ENCODE measurements at places on chromosomes 1 and 21. TPM values are rescaled to one million over a fixed set of nuclear protein-coding genes. Genes with fewer than 3 reads are reported as not detected.
A peak's percentile ranks its signal among the peaks of the same experiment; 100 is the strongest.

DNA sequence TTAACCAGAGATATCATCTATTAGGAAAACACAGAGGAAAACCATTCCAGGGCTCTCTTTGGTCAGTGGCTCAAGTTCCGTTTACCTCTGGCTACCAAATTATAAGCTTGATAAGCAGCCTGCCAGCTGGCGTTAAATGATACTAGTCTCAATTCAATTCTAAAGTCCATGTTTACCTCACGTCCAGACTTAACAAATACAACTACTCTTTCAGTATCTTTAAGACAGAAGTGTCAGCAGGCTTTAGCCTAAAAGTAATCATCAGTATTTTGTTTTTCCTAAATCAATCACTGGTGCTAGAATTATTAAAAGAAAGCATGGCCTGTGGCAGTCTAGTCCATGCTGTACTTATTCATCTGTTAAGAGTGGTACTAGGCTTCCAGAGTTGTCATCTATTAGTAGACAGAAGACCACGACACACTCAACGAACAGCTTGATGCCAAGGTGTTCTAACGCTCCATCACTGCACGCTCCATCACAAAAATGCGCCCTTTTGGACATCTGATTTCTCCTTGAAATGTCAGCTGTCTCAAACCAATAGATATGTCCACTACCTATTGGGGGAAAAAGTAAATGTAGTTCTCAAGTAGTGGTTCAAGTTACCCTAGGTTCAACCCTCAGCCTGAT lies 1.5 kb downstream of the IVNS1ABP start:
- peaks cover 4% of the 10 kb centered on the region for H3K36me3 ChIP-seq
- peaks cover 61% of the 10 kb centered on the region for H3K4me1 ChIP-seq
- H3K27ac ChIP-seq, result peak overlapping the region; percentile 98
- no peak for DNase-seq

DNA sequence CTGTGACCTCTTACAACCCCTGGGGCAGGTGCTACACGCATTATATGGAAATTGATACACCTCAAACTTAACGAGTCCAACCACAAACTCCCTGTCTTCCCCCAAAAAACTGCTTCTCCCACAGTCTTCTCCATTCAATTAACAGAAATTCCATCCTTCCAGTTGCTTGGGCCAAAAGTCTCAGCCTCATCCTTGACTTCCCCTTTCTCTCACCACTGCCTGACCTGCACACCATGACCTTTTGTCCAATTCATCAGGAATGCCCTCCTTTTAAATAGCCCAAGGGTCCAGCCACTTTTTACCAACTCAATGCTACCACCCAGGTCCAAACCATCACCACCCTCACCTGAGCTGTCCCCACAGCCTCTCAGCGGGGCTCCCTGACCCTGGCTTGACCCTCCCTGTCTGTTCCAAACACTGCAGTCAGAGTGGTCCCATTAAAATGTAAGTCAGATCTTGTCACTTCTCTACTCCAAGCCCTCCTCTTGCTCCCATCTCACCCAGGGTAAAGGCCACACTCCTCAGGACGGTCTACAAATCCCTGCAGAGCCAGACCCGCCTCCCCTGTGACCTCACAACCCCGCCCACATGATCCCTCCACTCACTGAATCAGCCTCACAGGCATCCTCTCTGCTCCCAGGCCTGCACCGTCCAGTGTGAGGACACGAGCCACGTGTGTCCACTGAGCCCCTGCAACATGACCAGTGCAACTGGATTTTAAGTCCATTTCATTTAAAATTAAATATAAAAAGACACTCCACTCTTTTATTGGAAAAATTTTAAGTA lies 18.5 kb downstream of the KCNN3 start:
- no peak for DNase-seq
- H3K27ac ChIP-seq, result no peak overlapping the region

DNA sequence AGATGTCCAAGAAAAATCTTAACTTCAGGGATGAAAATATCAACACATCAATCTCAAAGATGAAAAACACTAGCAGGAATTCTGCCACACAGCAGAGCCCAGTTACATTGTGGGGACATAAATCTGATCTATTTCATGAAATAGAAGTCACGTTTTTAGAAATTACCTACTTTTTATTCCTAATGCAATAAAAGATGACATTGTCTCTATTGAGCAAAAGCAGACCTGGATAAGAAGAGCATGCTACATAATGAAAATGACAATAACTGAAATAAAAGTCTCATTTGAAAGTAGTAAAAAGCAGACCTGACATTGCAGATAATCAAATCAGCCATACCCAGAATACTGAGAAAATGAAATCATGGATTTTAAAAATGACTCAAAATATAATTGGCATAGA lies 156.8 kb downstream of the NTNG1 start:
- peaks cover 23% of the 10 kb centered on the region for H3K4me1 ChIP-seq
- no peak overlapping the region for H3K4me3 ChIP-seq
- H3K27me3 ChIP-seq, result peaks cover 2% of the 10 kb centered on the region

DNA sequence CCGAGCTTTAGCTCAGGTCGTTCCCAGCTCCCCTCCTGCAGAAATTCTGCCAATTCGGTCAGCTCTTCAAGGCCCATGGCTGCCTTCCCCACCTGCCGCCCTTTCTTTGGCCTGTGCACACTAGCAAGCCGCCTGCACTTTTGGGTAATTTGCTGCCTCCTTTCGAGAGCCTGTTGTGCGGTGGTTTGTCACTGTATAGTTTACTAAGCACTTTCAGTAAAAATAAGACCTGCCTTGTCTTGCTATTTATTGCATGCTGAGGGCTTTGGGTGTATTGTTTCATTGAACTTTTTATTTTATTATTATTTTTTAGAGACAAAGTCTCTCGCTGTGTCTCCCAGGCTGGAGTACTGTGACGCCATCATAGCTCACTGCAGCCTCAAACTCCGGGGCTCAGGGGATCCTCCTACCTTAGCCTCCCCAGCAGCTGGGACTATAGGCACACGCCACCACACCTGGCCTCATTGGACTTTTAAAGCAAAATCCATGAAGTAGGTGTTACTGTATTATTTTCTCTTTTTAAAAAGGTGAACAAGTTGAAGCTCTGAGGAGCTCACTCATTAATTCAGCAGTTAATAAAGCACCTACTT lies 1.1 kb upstream of the FABP3 start:
- H3K4me3 ChIP-seq, result peak overlapping the region; percentile 77
- DNase-seq, result no peak
- peak overlapping the region; percentile 98 for H3K27ac ChIP-seq
- no peaks in the 10 kb centered on the region for H3K36me3 ChIP-seq
- peaks cover 28% of the 10 kb centered on the region for H3K4me1 ChIP-seq

The TNFRSF14 gene
- 1.2 TPM for total RNA-seq

The OR10J1 gene
- total RNA-seq, result not detected

The KCNE1 gene
- 1.0 TPM for total RNA-seq

DNA sequence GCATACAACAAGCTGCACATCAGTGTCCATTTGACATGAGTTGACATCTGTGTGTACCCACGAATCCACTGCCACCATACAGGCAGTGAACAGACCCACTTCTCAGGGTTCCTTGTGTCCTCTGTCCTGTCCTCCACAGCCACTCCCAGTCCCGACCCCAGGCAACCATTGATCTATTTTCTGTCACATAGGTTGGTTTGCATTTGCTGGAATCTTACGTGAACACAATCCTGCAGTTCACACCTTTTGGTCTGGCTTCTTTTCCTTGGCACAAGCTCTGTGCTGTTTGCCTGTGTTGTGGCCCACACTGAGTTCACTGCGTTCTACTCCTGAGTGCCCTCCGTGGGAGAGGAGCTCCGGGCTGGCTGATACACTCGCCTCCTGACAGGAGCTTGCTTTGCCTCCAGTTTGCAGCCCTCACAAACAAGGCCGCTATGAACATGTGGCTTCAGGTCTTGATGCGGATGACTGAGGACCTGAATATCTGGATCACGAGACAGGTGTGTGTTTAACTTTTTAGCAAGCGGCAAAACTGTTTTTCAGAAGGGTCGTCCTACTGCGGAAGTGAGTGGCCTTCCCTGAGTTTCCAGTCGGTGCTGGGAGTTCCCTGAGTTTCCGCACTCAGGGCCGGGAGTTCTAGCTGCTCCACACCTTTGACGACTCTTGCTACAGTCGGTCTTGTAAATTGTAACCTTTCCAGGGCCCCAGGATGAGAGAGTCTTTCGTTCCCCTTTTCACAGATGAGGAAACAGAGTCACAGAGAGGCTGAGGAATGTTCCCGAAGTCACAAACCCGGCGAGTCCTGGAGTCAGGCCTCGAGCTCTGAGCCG lies 13.0 kb upstream of the COL18A1 start:
- no peak overlapping the region for H3K27ac ChIP-seq
- H3K36me3 ChIP-seq, result no peaks in the 10 kb centered on the region
- no peak for DNase-seq
- H3K4me1 ChIP-seq, result peaks cover 9% of the 10 kb centered on the region
